ENCODE measurements at places on chromosomes 6 and 20.

GRCh38 chr20:33576432-33577125 is 85.5 kb upstream of the C20orf144 start:
- no peak for DNase-seq

DNA sequence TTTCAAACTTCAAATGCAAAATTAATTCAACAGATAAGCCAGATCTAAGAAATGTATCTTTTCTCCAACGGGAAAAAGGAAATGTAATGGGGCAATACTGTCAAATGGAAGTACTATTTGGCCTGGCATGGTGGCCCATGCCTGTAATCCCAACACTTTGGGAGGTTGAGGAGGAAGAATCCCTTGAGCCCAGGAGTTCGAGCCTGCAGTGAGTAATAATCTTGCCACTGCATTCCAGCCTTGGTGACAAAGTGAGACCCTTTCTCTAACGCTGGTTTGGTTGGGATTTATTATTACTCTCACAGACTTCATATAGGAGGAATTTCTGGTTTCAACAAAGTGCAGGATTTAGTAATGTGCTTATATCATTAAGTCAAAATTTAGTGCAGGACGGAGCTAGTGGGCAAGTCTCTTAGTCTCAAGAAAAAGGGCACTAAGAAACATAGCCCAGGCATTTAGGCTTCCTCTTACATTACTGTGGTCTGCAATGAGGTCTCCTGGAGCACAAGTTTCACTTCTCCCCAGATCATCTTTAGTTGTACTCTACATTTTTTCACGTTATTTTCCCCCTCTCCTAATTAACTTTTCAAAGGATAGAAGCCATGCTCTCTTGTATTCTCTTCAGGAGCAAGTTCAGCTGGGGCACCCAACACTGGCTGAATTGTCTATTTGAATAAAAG is 23.1 kb downstream of the TRIM27 start:
- DNase-seq: no peak

GRCh38 chr20:41363601-41364000 is 3.0 kb downstream of the EMILIN3 start:
- DNase-seq: no peak

- DNase-seq: no peak
Observed at GRCh38 chr6:90890683-90891330, 303.9 kb upstream of the MAP3K7 start.

- DNase-seq: peak; percentile 35
Observed at GRCh38 chr6:170347091-170347490, 40.5 kb downstream of the FAM120B start.

DNA sequence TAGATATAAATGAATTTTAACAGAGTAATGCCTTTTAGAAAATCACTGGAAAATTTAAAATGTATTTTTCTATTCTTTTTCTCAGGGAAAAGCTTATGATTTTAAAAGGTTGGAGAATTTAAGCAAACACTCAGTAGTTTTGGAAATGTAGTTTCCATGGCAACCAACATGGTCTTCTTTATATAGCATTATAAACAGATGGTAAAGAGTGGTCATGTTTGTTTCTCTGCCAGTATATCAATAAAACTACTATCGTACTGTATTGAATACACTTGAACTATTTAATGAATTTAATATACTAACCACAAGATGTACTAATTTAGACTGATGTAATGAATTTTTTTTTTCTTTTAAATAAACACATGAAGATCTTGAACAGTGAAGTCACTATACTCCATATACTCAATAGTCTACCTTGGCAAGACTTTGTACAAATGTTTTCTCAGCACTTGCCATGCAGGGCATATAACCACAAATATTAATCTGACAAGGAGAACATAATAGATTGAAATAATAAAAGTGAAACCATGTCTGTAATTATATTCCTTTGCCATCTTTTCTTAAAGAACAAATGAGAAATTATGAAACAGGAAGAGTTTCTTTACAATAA is 105.5 kb downstream of the PDSS2 start:
- DNase-seq: no peak

DNA sequence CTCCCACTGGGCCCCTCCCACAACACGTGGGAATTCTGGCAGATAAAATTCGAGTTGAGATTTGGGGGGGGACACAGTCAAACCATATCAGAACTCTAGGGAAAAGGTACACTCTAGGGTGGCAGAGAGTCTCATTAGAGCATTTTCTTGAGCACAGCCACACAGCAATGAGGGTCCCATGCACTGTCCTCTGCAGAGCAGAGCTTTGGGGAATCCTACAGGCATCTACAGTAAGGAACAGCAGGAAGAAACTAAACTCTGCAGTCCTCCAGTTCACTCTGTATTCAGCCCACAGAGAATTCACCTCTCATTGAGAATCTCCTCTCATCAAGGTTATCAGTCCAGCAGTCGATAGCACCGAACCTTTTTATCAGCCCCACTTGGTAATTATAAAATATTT is 438.6 kb upstream of the NOX3 start:
- no peak for DNase-seq

DNA sequence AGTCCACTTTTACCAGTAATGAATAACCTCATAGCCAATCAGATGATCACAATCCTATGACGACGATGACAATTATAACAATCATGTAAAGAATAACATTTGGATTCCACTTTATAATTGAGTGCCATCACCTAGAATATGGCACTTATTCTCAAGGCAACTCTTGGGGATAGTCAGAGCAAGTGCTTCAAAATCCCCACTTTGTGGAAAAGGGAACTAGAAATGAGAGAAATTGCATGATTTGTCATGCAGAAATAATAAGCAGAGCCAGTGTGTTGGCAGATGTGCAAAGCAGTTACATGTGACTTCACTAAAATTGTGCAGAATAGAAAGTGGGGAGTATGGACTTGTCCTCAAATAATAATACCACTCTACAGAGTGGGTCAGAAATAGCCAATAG is 41.3 kb downstream of the FRK start:
- no peak for DNase-seq

DNA sequence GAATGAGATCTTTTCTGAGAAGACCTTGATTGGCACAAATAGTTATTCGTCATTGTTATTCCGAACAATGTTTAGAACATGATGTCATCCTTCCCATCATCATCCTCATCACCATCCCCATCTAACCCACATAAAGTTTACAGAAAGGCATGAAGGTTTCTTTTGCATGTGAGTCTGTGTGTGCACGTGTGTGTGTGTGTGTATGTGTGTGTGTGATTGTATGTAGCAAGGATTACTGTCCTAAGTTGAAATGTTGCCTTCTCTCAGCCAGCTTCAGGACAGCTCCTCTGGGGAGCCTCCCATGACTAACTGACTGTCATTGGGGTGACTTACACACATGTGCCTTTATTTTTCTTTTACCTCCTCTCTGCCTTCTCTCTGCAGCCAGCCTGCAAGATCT is 113.5 kb downstream of the SLC22A3 start:
- no peak for DNase-seq

GRCh38 chr6:38871741-38872568 is 156.8 kb downstream of the DNAH8 start:
- DNase-seq: peak; percentile 76

DNA sequence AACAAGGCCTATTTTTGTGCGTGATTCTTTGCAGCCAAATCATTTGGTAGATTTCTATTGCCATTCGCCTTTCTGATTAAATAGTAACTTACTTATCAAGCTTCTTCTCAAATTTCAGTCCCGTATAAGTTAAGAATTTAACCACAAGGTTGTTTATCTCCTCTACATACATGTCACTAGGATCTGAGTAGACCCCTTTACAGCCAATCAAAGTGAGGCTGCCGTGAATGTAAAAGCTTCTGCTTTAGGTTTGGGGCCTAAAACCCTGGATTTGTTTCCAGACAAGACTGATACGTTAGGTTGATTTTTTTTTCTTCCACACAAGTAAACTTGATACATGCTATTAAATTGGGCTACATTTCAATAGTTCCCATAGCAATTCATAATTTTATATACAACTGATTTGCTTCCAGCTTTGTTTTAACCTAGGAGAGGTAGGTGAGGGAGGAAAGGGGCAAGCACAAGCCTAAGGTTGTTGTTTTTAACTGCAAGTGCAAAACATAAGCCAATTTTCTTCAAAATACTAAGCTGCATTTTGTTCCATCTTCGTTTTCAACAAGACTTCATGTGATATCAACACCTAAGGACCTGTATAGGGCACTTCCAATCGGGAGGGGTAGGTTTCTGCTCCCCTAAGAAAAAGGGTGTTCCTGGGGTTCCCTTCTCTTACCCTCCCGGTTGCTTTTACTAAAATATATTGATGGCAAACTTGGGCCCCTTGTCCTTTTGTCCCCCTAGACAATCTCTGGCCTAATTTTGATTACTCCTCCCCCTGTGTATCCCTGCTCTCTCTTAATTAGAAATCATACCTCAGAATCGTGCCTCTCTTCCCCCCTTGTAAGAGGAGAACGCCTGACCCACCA is 1.7 kb downstream of the RANBP9 start:
- DNase-seq: peak; percentile 47

GRCh38 chr6:131828951-131829350 is 21.1 kb downstream of the ENPP1 start:
- no peak for DNase-seq

DNA sequence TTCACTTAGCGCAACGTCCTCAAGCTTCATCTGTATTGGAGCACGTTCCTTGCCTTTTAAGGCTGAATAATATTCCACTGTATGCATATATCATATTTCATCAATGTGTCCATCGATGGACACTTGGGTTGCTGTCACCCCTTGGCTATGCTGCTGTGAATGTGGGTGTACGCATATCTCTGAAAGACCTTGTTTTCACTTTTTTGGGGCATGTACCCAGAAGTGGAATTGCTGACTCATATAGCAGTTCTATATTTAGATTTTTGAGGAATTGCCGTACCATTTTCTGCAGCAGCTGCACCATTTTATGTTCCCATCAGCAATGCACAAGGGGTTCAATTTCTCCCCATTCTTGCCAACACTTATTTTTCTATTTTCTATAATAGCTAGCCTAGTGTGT is 22.8 kb upstream of the SLC23A2 start:
- DNase-seq: no peak

DNA sequence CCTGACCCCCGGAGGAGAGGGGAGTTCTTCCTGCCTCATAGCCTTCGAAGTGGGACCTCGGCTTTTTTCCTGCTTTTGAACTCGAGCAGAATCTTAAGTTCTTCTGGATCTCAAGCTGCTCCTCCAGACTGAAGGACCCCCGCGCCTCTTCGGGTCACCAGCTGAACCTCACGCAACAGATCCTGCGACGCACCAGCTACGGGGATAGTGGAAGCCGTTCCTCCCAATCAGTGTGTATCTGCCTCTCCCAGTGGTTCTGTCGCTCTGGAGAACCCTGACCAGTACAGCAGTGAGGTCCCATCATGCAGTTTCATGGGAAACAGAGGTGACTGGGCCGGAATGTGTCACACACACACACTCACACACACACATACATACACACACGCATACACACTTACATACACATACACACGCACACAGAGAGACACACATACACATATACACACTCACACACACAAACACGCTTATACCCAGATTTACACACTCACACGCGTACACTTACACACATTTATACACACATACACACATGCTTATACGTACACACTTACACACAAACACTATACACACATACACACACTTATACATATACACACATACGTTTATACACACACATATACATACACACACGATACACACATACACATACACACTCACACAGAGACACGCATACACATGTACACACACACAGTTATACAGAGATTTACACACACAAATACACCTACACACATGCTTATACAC is 170.0 kb downstream of the TTLL2 start:
- DNase-seq: no peak

DNA sequence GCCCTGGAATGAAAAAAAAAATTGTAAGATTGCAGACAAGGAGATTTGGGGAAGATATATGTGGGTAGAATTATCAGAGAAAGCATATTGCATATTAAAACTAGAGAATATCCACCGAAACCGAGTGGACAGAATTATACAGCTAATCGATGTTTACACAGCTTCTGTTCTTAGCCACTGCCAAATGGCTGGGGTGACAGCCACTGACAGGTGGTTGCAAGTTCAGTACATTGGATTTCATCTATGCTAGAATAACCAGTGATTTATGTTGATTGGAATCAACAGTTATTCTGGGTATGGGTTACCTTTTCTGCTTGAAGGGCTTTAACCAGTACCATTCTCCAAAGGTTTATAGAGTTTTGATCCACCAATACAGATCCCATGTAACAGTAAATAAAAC is 48.4 kb upstream of the THEMIS start:
- no peak for DNase-seq

DNA sequence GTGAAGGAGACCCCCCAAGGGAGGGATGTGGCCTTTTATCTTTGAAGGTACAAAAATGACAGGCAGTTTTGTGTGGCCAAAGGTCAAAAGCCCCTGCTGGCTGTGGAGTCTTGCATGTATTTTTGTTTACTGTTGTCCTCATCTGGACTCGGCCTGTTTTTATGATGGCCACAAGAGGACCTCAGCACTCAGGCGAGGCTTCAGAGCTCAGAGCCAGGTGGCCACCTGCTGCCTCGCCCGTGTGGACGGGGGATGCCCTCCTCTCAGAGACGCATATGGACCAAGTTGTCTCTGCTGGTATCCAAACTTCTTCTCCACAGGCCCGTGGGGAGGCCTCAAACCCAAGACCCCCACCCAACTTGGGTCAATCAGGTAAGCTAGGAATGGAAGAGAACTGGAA is 118.2 kb downstream of the DACT2 start:
- DNase-seq: no peak

All from activated CD8-positive, alpha-beta T cell treated with anti-CD3 and anti-CD28 coated beads for 36 hours (primary cell).